Activated naive CD8-positive, alpha-beta T cell treated with anti-CD3 and anti-CD28 coated beads, Interleukin-2, amount 10 ng/mL, durations not matched to agents 7 days and 5 days (primary cell): ENCODE measurements at places on chromosomes 4 and X.

DNA sequence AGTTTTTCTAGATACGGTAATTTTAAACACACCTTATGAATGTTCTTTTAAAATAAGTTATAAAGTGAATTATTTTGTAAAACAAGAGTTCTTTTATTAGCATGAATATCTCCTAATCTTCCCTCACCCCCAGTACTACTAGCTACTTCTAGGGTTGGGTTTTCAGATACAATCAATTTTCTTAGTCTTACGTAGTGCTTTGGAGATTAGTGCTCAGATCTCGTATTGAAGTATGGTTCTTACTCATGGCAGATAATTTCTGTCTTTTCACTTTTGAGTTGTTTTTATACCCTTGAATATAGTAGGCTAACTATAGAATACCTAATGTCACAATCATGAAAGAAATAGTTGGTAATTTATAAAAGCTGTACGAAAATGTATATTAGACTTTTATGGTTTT, 43.2 kb downstream of the CDKL5 start:
- no peak for DNase-seq

- DNase-seq = no peak
Observed at GRCh38 chr4:12359420-12359819, 930.7 kb upstream of the HS3ST1 start.

DNA sequence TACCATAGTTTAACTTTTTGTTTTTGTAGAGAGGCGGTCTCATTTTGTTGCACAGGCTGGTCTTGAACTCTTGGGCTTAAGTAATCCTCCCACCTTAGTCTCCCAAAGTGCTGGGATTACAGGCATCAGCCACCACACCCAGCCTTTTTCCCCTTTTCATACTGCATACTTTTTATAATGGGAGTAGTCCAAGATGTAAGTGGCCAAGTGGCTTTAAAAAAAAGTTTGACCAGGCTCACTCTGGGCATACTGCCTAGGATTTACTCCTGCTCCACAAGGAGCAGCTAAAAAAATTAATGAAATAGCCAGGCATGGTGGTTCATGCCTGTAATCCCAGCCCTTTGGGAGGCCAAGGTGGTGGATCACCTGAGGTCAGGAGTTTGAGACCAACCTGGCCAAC, 6.0 kb downstream of the GRSF1 start:
- no peak for DNase-seq

GRCh38 chr4:145170223-145170622, 10.2 kb downstream of the OTUD4 start:
- no peak for DNase-seq

DNA sequence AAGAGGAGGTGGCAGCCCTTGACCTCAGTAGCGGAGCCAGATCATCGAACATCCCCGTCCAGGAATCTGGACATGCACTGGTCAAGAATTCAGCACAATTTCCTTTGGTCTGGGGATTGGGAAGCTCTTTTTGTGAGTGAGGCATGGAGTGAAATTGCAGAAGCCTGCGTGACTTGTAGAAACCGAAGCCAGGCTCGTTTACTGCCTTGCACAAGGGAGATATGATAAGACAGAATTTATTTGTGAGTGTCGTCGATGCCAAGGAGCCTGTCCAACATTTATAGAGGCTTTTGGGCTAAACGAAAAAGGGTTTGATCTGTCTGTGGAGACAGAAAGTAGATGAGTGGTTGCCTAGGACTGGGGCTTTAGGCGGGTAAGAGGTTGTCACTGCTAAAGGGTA, 50.6 kb downstream of the TBL1X start:
- no peak for DNase-seq

DNA sequence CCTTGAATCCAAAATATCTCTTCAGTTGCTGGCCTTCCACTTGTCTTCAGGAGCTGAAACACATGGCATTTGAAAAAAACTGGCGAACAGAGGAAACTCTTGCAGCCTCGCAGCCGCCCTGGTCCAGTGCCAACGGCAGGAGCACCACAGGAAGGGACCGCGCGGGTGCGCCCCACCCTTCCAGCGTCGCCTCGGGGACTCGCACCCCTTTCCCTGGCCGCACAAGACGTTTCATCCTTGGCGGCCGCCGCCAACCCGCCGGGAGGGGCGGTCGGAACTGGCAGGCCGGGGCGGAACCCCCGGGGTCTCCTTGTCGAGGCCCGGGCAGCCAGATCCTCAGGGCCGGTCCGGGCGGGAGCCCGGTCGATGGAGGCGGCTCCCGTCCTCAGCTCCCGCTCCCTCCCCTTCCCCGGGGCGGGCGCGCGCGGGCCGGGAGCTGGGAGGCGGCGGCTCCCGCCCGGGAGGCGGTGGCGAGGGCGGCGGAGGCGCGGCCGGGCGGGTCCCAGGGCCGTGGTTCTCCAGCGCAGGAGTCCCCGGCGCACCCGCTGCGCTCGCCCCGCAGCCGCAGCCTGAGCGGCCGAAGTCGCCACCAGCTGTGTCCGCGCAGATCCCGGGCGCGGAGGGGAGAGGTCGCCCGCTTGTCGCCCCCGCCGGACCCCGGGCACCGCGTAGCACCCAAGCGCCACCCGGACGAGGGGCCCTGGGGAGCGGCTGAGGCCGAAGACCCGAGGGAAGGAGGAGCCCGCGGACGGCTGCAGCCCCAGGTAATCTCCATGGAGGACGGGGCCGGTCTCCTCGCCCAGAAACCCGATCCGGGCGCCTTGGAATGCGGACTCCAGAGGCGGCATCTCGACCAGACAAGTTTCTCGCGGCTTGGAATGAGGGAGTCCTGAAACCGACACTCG, 886 bp upstream of the NDST3 start:
- peak; percentile 30 for DNase-seq

- no peak for DNase-seq
Observed at GRCh38 chr4:170721812-170722373, 632.1 kb upstream of the AADAT start.

DNA sequence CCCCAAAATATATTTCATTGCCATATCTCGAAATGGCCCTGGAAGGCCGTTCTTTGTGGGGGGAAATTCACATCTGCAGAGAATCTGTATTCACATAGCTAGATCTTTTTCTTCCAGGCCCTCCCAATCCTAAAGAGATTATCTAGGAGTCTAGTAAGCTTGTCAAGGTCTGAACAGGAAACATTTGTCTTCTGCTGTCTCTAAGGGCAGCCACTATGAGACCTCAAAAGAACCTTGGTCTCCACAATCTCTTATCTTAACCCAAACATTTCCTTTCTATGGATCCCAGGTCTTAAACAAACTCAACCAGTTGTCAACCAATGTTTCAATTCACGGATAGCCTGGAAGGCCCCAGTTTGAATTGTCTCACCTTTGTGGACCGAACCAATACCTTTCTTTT, 45.0 kb downstream of the CRLF2 start:
- no peak for DNase-seq

- DNase-seq = no peak
Observed at GRCh38 chrX:148542481-148543255, 42.3 kb downstream of the AFF2 start.

DNA sequence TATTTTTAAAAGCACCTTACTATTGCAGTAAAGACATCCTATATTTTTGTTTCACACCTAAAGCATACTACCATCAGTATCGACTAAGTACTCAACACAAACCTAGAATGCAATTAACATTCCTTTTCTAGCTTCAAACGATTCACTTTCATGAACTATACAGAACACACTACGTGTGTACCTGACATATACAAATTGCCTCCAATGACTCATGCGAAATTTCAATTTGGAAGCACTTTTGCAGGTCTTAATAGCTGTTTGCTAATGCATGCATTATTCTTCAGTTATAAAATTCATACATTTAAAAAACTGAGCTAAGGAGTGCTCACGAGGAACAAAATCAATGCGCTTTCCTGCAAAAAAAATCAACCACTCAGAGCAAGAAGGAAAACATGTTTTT, 19.7 kb upstream of the GPM6B start:
- DNase-seq = no peak
